ENCODE measurements at places on chromosomes 7 and 10. TPM values are rescaled to one million over a fixed set of nuclear protein-coding genes. Genes with fewer than 3 reads are reported as not detected.

PARD3 gene
- total RNA-seq, result 70.7 TPM

GFRA1 gene
- 7.4 TPM for total RNA-seq

PRSS1 gene
- not detected for total RNA-seq

GRID2IP gene
- not detected for total RNA-seq

FAM131B gene
- 0.43 TPM for total RNA-seq

PDSS1 gene
- 14.6 TPM for total RNA-seq

AOAH gene
- total RNA-seq, result not detected

Data from A549 treated with ZK216348 at 1 μM for 4 hours (cell line).